ENCODE measurements at places on chromosomes 2 and 18. TPM values are rescaled to one million over a fixed set of nuclear protein-coding genes. Genes with fewer than 3 reads are reported as not detected.

Gene PID1
- polyA plus RNA-seq, result 5.7 TPM

- no peak for DNase-seq
Measured at GRCh38 chr2:222283634-222284033, 15.2 kb downstream of the PAX3 start.

- no peak for DNase-seq
Measured at GRCh38 chr2:172047566-172048507, 37.5 kb upstream of the DLX1 start.

GRCh38 chr2:158822193-158822592 lies 27.1 kb downstream of the DAPL1 start:
- no peak for DNase-seq

Gene FTCDNL1
- polyA plus RNA-seq, result 1.2 TPM

Gene POMC
- polyA plus RNA-seq, result 5.7 TPM

GRCh38 chr18:48116017-48116416 lies 185.6 kb upstream of the SMAD2 start:
- DNase-seq, result no peak
